ENCODE measurements at places on chromosomes 13 and 19. TPM values are rescaled to one million over a fixed set of nuclear protein-coding genes. Genes with fewer than 3 reads are reported as not detected.

ZNF808 gene
- 40.6 TPM for total RNA-seq

BRCA2 gene
- 16.0 TPM for total RNA-seq

SHISA7 gene
- total RNA-seq = 0.16 TPM

GJB6 gene
- total RNA-seq = 5.9 TPM

FCHO1 gene
- total RNA-seq = 1.4 TPM

RFPL4A gene
- total RNA-seq = 0.58 TPM

BEST2 gene
- not detected for total RNA-seq

CGB2 gene
- total RNA-seq = not detected

DNA sequence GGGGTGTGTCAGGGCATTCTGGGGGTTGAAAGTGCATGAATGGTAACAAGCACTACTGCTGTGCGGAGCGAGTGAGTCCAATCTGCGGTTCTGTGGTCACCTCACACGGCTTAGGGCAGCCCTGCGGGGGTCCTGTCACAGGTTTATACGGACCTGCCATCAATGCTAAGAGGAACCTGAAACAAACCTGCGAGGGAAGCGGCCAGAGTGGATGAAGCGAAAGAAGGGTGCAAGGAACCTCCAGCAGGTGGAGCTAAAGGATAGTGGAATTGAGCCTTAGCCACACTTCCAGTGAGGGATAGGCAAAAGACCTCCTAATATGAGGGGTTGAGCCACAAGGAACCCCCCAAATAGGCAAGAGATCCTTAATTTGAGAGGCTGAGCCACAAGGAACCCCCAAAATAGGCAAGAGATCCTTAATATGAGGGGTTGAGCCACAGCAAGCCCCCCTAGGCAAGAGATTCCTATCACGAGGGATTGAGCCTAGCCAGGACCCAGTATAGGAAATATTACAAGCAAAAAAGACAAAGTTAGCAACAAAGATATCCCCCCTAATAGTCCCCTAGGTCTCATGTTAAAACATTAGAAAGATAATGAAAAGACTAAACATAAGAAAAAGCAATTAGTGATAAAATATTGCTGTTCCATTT lies 6.3 kb upstream of the ZNF69 start:
- DNase-seq = peak; percentile 14

GRCh38 chr19:27794494-27795042 lies 1418.4 kb downstream of the UQCRFS1 start:
- DNase-seq = no peak

GRCh38 chr19:16297575-16298178 lies 26.9 kb upstream of the KLF2 start:
- no peak for DNase-seq

DNA sequence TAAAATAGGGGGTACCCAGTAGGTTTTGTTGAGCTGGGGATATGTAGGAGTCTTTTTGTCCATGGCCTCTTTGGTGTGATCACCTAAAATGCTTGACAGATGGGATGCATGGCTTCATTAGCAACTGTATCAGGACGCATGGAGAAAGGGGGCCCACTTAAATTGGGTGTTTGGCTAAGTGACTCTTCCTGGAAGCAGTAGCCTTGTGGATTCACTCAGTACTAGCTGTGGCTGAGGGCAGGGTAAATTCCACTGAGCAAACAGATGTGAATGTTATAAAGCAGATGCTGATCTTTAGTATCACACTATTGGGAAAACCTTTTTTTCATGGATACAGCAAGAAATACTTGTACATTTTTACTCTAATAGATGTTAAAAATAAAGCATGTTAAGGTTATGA lies 140.0 kb downstream of the FGF14 start:
- no peak for DNase-seq

GRCh38 chr13:66266761-66267160 lies 963.4 kb downstream of the PCDH9 start:
- DNase-seq = no peak

DNA sequence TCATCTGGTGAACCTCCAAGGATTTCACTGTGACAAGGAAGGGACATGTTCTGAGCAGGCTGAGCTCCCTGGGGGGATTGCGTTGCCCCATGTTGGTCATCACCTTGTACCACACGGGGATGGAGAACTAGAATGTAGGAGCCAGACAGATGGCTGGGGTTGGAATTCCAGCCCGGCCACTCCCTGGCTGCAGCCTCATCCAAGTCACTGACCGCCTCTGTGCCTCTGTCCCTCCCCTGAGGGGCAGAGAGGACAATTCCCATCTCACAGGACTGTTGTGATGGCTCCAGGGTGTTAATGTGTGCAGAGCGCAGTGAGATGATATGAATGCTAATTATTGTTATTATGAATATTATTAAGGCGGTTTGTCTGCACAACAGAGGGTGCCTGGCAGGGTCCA lies 24.1 kb downstream of the ADGRL1 start:
- DNase-seq = no peak

- DNase-seq = no peak
Measured at GRCh38 chr13:20799726-20800416, 26.1 kb upstream of the EEF1AKMT1 start.

GRCh38 chr13:25215253-25215575 lies 43.1 kb upstream of the AMER2 start:
- no peak for DNase-seq

DNA sequence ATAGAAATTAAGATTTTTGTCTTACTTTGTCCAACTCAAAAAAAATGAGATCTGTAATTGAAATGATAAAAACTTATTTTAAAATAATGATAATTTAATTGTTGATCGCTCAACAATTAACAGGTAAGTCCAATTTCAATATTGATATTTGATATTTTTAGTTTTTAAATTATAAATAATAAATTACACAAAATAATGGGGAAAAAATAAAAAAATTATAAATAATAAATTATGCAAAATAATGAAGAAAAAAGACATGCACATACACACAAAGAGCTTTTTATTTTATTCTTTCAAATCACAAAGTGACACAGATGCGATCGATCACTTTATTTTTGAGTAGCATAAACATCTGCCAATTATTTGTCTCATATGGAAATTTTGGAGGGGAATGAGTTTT lies 40.8 kb downstream of the KCTD12 start:
- DNase-seq = no peak

- no peak for DNase-seq
Measured at GRCh38 chr13:78022164-78022877, 103.7 kb upstream of the EDNRB start.

- no peak for DNase-seq
Measured at GRCh38 chr13:79812070-79812850, 331.3 kb downstream of the NDFIP2 start.

DNA sequence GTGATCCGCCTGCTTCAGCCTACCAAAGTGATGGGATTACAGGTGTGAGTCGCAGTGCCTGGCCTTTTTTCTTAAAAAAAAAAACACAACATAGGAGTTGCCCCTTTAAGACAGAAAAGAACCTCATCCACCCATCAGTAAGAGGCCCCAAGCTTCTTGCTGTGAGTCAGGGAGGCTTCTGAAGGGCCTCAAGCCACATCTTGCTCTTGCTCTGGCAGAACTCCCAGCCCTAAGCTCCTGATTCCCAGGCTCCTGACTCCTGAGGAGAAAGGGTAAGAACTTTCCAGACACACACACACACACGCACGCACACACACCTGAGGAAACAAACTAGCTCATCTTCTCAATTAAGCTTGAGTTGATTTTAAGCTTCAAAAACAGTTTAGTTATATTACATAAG lies 6.9 kb downstream of the ETFB start:
- no peak for DNase-seq

GRCh38 chr13:20114066-20114610 lies 46.7 kb downstream of the GJA3 start:
- no peak for DNase-seq

DNA sequence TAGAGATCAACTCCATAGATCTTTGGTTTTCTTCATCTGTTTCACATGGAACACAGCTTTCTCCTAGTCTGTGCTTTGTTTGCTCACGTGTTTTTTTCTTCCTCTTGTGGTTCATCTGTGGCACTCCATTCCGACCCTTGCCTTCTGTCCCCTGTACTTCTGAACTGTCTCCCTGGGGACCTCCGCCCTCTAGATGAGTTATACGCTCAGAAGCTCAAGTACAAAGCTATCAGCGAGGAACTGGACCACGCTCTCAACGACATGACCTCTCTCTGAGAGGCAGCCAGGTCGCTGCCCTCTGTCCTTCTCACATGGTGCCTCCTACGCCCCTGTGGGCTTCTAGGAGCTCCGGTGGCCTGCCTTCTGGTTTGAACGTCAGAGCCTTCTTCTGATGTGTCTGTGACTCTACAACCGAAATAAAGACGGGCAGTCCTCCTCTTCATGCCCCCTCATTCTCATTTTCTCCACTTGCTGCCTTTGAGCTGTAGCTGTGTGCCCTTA lies 16.6 kb upstream of the RAB8A start:
- DNase-seq = no peak

- DNase-seq = no peak
Measured at GRCh38 chr19:47416643-47416985, 2.7 kb downstream of the MEIS3 start.

DNA sequence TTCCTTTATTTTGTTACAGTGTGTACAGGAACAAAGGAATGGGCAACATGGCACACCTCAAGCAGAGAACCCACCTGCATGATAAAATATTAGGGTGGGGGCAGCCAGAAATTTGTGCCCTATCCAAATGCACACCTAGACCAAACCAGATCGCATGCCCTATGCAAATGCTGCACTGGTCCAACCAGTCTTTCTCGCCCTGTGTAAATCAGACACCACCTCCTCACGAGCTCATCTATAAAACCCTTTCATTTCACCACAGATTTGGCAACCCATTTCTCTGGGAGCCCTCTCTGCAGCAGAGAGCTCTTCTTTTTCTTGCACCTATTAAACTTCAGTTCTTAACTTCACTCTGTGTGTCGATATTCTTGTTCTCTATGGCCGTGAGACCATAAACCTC lies 1559.2 kb downstream of the SLITRK1 start:
- DNase-seq = no peak

GRCh38 chr13:108533842-108534241 lies 95.6 kb upstream of the MYO16 start:
- DNase-seq = no peak

DNA sequence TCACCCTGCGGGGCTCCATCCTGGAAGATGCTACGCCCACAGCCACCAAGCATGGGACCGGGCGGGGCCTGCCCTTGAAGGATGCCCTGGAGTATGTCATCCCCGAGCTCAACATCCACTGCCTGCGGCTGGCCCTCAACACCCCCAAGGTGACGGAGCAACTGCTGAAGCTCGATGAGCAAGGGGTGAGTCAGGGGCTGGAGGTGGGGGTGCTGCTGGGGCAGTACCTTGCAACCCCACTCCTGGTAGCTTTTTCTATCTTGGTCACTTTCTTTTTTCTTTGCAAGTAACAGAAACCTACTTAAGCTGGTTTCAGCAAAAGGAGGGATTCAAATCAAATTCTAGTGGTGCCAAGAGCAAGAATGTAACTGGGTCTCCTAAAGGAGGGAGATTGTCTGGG lies 124.1 kb downstream of the DPF1 start:
- no peak for DNase-seq

GRCh38 chr19:50837300-50837699 lies 3.9 kb upstream of the KLK15 start:
- DNase-seq = no peak

GRCh38 chr19:37468961-37469777 lies at the start of gene ZNF570:
ZNF570 (plus strand) TSS chr19:37469356; CDS start chr19:37470355, 999 bp downstream.
- peak; percentile 78 for DNase-seq

- no peak for DNase-seq
Measured at GRCh38 chr19:18321734-18322102, 1.2 kb downstream of the LSM4 start.

GRCh38 chr13:91219201-91219600 lies 128.3 kb upstream of the MIR17HG start:
- no peak for DNase-seq

DNA sequence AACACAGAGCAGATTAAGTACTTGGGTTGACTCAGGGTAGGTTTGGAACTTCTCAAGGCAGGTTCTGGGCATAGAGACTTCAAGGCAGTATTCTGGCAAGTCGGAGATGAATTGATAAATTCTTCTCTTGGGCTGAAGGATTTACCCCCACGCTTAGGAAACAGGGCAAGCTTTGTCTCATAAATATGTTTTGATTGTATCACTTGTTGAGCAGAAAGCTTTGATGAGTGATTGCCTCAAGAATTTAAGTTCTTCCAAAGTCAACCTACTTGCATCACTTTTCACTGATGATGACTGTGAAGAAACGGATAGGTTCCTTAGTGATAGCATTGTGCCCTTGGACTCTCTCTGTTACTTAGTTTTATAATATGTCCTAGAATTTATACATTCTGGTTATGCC lies 258.6 kb upstream of the DACH1 start:
- DNase-seq = no peak

DNA sequence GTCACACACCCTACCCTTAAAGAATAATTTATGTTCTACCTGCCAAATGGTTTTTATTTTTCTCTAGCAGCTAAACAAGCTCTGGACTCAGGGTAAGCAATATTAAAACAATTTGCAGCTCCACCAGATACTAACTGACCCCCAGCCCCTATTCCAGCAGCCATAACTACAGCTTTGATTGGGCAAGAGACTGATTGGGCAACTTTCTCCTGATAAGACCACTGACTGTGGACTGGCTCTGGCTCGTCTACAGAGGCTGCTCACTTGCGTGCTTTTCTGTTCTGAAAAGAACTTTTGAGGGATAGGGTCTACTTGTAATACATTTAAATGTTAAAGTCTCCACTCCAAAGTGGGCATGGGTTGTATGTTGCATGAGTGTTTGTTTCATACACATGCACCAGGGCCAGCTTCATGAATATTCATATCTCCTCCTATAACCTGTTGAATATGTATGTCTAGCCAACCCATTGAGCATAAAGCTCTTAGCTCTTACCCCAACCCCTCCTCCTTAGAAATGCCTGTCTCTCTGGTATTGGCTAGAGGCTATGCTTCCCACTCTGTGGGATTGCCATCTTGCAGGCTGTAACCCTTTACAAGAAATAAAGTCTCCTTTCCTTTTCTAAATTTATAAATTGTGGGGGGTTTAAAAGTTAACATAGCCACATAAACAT lies 19.9 kb downstream of the OR7A5 start:
- DNase-seq = no peak

GRCh38 chr19:6725513-6726231 lies 5.2 kb upstream of the C3 start:
- DNase-seq = no peak

DNA sequence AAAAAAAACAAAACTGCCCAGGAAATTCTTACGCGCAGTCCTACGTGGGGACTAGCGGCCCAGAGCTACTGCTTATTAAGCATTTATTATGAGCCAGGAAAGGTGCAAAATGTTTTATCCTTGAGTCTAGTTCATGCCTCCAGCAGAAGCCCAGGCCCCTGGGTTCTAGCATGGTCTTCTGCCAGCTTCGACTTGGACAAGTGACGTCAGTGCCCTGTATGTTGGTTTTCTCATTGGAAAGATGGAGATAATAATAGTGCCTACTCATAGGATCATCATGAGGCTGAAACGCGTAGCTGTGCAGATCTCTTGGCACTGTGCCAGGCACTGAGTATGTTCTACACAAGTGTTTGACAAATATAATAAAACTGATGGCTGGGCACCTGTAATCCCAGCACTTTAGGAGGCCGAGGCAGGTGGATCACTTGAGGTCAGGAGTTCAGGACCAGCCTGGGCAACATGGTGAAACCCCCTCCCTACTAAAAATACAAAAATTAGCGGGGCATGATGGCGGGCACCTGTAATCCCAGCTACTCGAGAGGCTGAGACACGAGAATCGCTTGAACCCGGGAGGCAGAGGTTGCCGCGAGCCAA lies 12.4 kb upstream of the SULT2B1 start:
- DNase-seq = peak; percentile 48
